ENCODE measurements at places on chromosomes 1 and 21.
A peak's percentile ranks its signal among the peaks of the same experiment; 100 is the strongest.

DNA sequence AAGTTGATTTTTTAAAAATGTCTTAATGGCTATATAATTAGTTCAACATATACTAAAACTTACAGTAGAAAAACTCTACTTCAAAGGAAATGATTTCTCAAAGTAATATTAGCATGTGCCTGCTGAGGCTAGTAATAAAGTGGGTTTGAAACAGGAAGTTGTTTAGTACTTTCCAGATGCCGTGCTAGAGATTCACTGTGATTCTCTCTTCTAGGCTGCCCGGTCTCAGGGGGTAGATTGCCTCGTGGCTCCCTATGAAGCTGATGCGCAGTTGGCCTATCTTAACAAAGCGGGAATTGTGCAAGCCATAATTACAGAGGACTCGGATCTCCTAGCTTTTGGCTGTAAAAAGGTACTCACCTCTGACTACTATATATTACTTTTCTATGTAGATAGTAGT is 9.1 kb downstream of the EXO1 start:
- DNase-seq, result no peak

GRCh38 chr1:209403921-209404320 is 179.6 kb upstream of the CAMK1G start:
- DNase-seq, result no peak

DNA sequence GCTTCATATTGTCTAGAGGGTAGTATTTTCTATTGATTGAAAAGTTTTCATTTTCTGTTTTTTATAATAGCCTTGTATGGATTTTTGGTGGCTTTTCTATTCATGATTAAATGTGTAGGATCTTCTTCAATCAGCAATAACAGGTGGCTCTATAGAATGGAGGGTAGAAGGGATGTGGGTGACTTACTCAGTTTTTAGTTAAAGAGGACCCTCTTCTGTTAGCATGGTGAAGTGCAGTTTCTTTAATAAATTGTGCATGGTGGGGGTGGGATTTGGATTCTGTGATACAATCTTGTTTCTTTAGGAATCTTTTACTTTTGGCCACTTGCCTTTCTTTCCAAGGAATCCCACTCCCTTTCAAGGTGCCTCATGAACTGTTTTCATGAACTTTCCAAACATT is 64.7 kb downstream of the SLC35A3 start:
- DNase-seq, result no peak

- no peak for DNase-seq
Measured at GRCh38 chr1:234240680-234241079, 132.6 kb upstream of the COA6 start.

DNA sequence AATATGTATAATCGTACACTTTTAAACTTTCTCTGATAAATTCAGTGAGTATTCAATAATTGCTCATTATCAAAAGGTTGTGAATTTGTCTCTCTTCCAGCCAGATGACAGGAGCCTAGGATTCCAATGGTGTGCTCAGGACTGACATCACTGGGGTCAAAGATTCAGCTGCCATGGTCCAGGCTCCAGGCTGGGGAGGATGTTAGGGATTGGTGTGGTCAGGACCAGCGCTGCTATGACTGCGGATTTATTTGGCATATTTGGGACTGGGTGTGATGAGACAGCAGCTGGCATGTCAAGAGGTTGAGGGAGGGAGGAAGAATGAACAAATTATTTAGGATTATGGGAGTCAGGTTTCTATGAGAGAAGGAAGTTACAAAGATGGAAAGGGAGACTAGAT is 48.2 kb upstream of the ABCA4 start:
- no peak for DNase-seq

- no peak for DNase-seq
Measured at GRCh38 chr1:43549921-43550597, 19.4 kb downstream of the PTPRF start.

DNA sequence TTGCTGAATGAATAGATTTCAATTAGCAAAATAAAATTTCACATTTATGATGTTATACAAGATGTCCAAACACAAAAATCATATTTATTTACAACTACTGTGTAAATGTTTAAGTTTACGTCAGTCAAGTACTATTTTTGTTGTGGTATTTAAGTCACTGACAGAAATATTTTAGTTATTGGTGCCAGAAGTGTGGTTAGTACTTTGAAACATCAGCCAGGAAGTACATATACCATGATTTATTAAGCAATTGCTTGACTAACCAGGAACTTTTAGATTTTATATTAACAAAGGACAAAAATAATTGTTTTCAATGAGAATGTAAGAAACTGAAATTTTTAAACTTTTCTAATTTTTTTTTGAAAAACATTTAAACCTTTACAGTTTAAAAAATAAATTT is 2.4 kb upstream of the FCRL4 start:
- DNase-seq, result no peak

GRCh38 chr21:43719748-43720538 is 1.0 kb downstream of the PDXK start:
- DNase-seq, result no peak

- no peak for DNase-seq
Measured at GRCh38 chr1:83934550-83934949, 64.4 kb downstream of the TTLL7 start.

GRCh38 chr1:150149271-150150132 is at the start of gene PLEKHO1:
Gene PLEKHO1, plus strand, starts transcription at chr1:150149916. Its CDS starts 342 bp downstream, at chr1:150150258.
- DNase-seq, result peak; percentile 47

DNA sequence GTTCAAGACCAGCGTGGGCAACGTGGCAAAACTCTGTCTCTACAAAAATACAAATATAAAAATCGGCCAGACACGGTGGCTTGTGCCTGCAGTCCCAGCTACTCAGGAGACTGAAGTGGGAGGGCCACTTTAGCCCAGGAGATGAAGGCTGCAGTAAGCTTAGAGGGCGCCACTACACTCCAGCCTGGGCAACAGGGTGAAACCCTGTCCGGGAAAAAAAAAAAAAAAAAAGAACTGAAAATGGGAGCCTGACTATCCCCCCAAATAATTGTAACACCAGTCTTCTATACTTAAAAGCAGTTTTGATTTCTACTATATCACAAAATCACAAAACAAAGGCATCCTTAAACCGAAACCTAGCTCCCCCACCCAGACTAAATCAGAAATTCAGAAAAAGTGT is 60.3 kb downstream of the CDC42BPA start:
- DNase-seq, result no peak

GRCh38 chr1:27145934-27146354 is 9.0 kb downstream of the SLC9A1 start:
- no peak for DNase-seq

GRCh38 chr1:1237874-1238701 is 6.1 kb downstream of the B3GALT6 start:
- no peak for DNase-seq

DNA sequence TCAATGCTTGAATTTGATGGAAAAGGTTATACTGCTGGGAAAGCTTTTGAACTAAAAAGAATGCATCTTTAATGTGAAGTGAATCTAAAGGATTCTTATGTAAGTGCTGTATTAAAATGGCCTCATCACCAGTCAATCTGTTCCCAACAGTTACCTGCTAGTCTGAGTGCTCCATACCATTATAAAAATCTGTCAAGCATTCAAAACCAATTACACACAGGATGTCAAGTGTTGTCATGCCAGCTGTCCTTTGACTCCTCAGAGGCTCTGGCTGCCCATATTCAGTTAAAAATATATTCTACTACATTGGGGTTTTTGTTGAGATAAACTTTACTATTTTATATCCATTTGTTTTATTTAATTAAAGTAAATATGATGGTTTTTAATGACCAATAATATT is 1587.7 kb downstream of the AMY1C start:
- no peak for DNase-seq

DNA sequence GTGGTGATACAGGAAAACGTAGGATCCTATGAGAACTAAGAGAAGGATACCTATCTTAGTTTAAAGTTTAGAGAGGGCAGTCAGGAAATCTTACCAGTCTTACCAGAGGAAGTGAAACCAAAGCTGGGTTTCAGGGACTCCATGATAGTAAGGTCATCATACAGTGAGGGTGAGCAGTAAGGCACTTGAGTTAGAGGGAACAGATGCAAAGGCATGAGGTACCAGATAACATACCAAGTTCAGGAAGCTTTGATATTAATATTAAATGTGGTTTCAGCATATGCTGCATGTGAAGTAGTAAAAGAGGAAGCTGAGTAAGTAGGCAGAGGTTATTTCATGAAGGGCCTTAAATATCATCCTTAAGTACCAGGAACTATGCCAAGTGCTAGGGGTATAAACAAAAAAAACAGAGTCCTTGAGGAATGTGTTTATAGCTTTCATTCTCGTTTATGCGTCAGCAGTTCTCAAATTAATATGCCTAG is 16.9 kb downstream of the ATG4C start:
- no peak for DNase-seq

DNA sequence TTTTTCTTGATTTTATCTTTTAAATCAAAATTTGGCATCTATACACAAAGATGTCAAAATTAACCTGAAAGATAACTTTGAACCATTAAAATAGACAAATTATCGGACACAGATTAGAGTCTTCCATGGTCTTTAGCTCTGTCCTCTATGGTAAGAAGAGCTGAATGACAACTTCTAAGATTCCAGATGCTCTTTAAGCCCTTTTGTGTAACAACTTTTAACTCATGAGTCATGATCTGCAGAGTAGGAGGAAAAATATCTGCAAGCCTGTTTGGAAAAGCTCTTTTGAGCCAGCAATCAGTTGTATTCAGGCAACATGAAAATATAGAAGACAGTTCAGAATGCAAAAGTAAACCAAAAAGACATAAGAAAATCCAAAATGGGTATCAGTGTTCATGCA is 37.8 kb downstream of the TTC13 start:
- no peak for DNase-seq

DNA sequence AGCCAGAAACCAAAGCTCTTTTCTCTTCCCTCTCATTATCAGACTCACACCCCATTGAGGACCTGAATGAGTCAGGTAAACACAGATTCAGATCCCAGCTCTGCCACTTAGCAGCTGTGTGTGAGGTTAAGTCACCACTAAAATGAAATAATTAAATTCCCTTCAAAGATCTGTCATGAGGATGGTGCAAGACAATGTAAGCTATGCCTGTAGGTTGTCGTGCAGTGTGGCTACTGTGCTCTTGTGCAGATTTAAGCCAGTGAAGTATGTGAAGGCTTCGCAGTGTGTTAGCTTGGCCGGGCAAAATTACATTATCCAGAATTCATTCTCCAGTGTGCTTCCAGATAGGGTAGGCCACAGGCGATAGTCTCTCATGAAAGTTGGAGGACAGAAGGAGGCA is 13.6 kb downstream of the UBL4B start:
- DNase-seq, result no peak

GRCh38 chr1:70220517-70221237 is 503 bp upstream of the SRSF11 start:
- DNase-seq, result no peak

DNA sequence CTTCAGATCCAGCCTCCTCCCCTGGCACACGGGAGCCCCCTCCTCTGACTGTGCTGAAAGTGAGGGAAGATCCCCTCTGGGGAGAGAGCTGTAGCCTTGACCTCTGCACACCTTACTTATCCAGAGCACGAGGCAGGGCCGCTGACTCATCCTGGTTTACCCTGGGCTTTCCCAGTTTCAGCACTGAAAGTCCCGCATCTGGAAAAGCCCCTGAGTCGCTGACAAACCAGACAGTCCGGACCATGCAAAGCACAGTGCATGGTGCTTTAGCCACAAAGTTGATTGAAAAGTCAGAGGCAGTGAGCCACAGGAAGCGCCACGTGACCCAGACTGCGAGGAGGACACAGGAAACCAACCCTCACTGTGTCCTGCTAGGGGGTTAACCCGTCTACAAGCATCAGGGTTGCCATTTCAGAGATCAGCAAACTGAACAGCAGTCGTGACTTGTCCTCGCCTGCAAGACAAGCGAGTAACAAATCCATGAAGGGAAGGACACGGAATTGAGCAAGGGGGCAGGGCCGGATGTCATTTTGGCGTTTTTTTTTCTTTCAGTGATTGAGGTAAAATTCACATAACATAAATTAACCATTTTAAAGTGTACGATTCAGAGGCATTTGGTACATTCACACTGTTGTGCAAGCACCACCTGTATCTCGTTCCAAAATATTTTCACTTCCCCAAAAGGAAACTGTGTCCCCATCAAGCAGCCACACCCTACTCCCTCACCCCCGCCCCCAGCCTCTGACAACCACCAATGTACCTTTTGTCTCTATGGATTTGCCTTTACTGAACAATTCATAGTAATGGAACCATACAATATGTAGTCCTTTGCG is 19.9 kb upstream of the IFNGR2 start:
- DNase-seq, result no peak

GRCh38 chr1:164719676-164720439 is 160.9 kb downstream of the PBX1 start:
- DNase-seq, result no peak

DNA sequence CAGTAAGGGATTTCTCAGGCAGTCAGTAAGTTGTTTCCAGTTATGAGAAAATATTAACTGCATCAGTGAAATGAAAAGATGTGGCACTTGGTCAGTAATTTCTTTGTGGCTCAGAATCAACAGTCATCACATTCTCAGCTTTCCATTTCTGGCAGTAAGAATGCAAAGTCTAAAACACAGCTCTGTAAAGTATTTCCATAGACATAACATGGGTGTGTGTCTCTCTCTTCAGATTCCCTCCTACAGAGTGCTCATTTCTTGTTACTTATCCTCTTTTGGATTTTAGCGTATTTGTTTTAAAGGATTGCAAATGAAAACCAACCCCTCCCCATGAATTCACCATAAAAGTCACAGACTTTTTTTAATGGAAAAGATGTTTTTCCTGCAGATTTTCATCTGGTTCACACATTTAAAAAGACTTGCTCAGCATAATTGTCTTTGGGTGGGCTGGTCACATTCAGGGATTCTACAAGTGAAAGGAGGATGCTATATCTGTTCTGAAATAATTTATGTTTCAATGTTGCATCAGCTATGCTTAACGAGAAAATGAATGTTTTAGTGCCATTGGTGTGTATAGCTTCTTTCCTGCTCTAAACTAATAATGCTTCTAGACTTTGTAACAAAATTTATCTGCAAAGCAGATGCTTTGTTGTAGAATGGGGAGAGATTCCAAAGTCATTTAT is 34.6 kb upstream of the CD55 start:
- no peak for DNase-seq

GRCh38 chr1:90339811-90340210 is 344.9 kb downstream of the ZNF326 start:
- DNase-seq, result no peak

DNA sequence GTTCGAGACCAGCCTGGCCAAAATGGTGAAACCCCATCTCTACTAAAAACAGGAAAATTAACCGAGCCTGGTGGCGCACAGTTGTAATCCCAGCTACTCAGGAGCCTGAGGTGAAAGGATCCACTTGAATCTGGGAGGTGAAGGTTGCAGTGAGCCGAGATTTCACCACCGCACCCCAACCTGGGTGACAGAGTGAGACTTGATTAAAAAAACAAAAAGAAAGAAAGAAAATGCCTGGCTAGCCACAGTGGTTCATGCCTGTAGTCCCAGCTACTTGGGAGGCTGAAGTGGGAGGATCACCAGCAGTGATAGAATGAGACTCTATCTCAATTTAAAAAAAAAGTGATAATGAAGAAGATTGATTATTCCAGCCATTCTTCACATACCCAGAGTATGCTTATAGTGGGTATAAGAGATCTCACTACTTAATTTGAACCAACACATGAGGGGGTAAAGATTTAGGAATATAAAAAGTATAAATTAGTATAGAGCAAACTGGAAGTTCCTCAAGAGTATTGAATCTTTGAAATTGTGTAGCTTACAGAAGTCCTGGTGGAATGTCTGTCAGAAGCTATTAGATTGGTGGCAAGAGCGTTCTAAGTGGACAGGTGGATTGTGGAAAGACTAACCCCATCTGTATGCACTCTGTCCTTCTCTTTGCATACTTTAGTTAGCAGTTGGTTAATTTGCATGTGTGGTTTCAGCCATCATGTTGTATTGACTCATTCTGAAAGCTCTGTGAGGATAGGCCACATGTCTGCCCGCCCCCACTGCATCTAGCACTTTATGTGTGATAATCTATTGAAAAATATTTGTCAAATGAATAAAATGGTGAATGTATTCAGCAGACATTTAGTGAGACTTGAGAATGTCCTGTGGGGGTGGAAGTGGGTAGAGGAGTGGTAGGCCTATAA is 25.0 kb downstream of the RLF start:
- DNase-seq, result no peak
